Skeletal muscle cell (primary cell): ENCODE measurements at places on chromosomes 12 and 14.

DNA sequence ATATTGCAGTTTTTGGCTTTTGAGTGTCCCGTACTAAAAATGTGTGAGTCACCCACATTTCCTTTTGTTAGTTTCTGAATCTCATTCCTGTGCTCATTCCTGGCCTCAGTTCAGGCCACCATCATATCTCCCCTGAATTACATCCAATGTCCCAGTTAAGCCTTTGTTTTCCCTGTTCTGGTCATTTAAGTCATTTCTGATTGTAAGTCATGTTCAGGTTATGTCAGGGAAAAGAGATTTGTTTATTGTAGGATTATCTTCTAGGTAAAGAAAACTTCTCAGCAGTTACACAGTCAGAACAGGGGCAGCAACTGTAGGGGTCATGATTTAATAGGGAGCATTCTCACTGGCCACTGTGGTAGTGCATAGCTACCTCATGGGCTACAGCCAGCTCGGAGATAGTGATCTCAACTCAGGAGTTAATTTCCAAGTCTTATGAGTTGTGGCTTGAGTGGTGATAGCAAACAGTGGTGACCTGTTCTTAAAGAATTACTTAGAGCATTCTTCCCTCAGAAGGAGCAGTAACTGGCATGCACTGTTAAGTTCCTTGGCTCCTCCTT, 6.7 kb downstream of the DDX47 start:
- DNase-seq = peak; percentile 91

- DNase-seq = no peak
Measured at GRCh38 chr14:96092936-96093335, 53.8 kb downstream of the C14orf132 start.

GRCh38 chr14:39991041-39991440, 558.8 kb upstream of the FBXO33 start:
- DNase-seq = no peak

- DNase-seq = peak; percentile 37
Measured at GRCh38 chr12:58529114-58529665, 391.1 kb downstream of the LRIG3 start.

GRCh38 chr14:88614218-88614907, 51.5 kb downstream of the ZC3H14 start:
- DNase-seq = peak; percentile 12

- no peak for DNase-seq
Measured at GRCh38 chr14:88621100-88621499, 58.3 kb downstream of the ZC3H14 start.

DNA sequence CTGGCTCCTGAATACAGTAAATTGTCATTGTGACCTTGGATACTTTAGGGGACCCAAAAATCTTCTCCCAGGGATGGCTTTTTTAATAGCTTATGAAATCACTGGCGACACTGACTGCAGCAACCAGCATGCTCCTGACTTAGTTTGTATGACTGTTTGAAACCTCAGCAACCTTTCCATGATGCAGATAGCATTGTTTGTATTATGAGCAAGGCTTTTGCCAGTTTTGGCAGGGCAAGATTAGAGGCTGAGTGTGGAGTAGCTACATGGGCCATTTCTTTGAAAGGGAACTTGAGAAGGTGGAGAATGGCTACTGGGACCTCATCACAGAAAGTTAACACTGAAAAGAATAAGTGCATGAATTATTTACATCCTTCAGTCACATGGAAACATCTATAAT, 50.9 kb downstream of the SLC4A8 start:
- DNase-seq = no peak

DNA sequence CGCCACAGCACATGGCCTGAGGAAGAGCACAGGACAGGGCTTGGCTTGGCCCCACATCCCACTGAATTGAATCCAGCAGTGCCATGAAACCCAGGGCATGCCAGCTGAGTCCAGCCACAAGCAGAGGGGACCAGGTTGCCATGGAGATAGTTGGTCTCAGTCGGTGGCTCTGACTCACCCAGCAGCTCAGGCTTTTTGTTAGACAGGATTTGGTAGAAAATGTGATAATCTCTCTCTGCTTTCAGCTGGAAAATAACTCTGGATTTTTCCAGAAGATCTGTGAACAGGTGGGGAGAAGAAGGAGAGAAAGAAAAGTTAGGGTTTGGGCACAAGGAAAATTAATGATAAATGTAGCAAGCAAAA, 4.8 kb downstream of the MYH7 start:
- no peak for DNase-seq
